ENCODE measurements at places on chromosomes 1 and 21. TPM values are rescaled to one million over a fixed set of nuclear protein-coding genes. Genes with fewer than 3 reads are reported as not detected.

The RNF2 gene
- 23.2 TPM for total RNA-seq

The NPR1 gene
- 0.29 TPM for total RNA-seq

The OR2AK2 gene
- not detected for total RNA-seq

The ERICH3 gene
- not detected for total RNA-seq

The HMGCS2 gene
- not detected for total RNA-seq

The LRRIQ3 gene
- 0.82 TPM for total RNA-seq

The ANXA9 gene
- not detected for total RNA-seq

The AADACL4 gene
- total RNA-seq: not detected

The APOBEC4 gene
- total RNA-seq: not detected

The ADIPOR1 gene
- 72.0 TPM for total RNA-seq

DNA sequence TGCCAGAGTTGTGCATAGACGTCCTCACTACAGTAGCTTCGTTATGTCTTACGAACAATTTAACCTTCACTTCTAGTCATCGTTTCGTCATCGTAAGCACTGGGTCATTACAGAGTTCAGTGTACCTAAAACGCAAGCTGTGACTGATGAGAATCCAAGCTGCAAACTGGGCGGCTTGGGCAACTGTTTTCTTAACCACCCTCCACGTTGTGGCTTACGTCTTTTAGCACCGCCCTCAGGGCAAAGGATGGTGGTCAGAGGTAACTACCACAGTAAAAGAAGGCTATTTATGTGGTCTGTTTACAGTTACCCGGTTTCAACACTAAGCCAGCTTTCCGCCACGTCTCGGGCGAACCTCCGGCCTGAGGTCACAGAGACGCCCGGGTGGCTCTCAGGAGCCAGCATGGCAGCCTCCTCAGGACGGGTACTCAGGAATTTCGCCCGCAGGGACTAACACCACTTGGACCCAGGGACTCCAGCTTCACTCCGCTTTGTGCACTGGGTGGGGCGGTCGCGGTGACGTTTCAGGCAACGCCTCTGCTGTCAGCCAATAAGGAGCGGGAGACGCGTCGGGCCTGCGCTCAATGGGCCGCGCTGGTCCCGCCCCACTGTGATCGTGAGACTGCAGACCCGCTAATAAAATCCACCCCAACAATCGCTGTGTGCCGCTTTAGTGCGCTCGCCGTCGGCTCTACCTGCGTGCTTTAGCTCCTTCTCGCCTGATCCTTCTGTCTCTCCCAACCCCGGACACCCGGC lies at the start of gene CTH:
Gene CTH (plus strand): TSS at position 665 of the 756 bp plus-strand sequence. CDS start 148 bp downstream, outside the sequence.
- DNase-seq: peak; percentile 94

DNA sequence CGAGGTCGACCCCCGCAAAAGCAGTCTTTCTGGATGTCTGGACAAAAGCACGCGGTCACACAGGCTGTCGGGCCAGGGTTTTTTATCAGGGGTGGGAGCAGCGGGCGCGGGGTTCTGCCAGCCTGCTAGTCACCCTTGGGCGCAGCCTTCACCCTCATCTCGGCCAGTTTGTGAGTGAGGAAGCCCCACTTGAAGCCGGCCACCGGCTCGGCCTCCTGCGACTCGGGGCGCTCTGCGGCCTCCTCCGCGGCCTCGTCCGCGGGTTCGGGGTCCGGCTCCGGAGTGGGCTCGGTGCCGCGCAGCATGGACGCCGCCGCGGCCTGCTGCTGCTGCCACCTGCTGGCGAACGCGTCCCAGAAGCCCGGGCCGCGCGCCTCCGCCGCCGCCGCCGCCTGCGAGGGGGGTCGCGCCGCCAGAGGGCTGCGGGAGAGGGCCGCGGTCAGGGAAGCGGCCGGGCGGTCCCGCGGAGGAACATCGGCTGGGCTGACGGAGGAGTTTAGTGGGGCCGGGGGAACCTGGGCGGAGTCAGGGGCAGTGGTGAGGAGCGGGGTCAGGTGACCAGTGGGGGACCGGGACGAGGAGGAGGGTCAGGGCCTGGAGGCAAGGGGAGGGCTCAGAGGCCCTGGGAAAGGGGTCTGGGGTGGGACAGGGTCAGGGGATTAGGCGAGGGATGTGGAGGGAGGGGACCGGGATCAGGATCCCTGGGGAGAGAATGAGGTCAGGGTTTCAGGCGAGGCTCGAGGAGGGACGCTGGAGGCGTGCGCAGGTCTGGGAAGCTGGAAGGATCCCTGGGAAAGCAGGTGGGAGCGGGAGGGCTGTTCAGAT lies 4.5 kb downstream of the C1orf232 start:
- DNase-seq: peak; percentile 59

- DNase-seq: no peak
Observed at GRCh38 chr1:165899461-165899941, 72.1 kb downstream of the UCK2 start.

DNA sequence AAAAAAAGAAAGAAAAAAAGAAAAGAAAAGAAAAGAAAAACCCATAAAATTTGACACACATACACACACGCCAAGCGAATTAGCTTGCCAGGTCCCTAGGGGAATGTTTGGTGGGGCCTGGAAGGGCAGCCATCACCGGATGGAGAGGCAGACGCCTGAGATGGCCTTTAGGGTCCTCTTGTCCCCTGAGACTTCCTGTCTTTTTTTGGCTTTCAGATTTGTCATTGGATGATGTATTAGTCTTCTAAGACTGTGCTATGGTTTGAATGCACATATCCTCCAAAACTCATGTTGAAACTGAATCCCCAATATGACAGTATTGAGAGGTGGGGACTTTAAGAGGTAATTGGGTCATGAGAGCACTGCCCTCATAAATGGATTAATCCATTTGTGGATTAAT lies 211.8 kb downstream of the TOMM20 start:
- no peak for DNase-seq

DNA sequence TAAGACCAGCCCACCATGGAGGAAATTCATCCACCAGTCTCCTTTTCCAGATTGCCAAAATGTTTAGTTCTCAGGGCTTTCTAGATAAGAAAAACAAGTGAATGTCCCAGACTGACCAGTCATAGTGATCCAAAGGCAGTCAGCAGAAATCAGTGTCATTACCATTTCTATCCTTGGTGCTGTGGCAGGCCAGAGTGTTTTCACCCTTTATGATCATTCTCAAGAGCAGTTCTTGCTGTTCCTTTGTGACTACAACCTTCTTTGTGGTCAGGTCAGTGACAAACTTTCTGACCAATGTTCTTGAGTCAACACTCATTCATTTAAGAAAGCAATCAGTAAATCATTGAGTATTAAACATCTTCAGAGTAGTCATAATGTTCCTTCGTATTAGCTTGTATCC lies 7.3 kb upstream of the DHCR24 start:
- DNase-seq: no peak

- DNase-seq: no peak
Observed at GRCh38 chr1:28796352-28797211, 15.4 kb upstream of the OPRD1 start.

DNA sequence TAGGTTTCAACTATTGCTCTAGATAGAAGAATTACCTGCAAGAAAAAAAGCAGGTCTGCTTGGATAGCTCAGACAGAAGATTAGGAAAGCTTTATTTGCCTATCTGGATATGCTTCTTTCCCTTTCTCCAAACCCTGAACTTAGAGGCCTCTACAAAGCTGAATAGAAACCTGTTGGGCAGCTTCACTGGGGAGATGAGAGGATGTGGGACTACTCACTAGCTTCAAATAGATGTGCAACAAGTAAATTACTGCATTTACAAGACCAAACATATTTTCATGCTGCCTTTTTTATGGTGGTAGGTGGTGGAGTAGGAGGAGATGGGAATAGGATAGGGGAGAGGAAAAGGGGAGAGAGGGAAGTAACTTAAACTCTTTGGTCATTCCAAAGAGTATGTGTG lies 6.4 kb downstream of the CLCA2 start:
- DNase-seq: no peak

GRCh38 chr1:162056043-162056442 lies 13.4 kb upstream of the NOS1AP start:
- DNase-seq: peak; percentile 51

DNA sequence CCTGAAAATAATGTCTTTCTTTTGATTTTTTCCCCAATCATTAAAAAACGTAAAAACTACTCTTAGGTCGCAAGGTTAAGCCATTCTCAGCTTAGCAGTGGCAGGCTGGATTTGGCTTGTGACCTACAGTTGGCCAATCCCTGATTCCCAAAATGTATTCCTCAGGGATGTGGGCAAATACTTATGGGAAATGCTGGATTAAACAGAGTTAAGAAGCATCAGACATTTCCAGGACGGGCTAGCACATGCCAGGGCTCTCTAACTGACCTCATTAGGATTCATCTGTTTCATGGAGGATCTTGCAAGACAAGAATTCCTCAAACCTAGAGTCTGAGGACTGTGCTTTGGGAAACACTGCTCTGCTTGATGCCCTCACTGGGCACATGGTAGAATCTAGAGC lies 982 bp upstream of the IL24 start:
- no peak for DNase-seq

GRCh38 chr1:115809847-115810246 lies 31.1 kb downstream of the NHLH2 start:
- DNase-seq: no peak

- DNase-seq: peak; percentile 26
Observed at GRCh38 chr21:42421018-42421793, 17.5 kb downstream of the UBASH3A start.

DNA sequence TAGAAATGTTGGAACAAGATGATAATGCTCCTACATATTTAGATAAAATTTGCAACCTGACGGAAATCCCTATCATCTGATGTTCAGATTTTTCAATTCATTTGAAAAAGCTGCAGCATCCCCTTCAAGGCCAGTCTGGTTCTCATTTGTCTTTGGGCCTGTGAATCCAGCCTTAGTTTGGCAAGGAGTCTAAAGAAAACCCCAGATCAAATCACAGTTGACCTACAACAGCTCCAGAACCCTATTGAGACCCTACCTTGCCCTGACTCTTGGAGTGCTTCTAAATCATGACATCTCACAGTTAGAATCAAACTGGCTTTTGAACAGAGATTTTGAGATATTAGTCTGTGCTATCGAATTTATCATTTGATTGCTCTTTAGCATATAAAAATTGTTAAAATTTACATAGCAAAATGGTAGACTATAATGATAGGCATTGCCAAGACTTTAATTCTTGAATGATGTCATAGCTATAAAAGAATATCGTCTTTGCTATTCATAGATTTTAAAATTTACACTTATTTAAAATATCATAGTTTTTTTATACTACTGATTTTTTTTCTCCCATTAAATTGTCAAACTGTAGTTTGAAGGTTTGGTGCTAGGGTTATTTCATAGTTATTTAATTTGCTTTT lies 2.2 kb downstream of the PPP2R5A start:
- no peak for DNase-seq

GRCh38 chr21:26275801-26276200 lies 105.2 kb upstream of the APP start:
- DNase-seq: no peak

DNA sequence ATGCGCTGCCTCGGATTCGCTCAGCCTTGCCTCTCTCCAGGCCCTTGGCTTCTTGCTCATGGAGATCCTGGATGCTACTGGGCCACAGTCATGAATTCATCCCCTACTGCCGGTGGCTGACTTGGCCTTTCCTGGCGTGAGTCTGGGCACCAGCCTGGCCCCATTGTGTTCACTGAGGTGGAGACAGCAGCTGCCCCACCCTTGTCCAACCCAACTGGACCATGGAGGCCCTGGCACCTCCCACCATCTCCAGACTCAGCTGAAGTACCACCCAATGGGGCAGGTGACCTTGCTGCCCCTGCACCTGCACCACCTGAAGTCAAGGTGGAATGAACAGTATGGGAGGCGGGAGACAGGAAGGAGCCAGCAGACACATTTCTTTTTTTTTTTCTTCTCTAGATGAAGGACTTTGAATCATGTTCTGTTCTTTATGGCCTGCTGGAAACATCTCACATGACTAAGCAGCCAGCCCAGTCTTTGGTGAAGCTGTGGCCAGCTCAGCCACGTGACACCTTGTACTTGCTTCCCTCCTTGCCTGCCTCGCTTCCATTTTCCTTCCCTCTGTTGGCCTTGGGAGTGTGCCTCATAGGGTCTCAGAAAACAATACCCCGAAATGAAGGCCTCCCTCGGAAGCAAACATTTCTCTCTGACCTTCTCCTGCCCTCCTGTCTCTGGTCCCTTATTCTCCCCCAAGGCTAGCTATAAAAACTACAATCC lies 3.8 kb upstream of the SLC30A2 start:
- DNase-seq: no peak

- DNase-seq: no peak
Observed at GRCh38 chr1:208121813-208122364, 122.3 kb downstream of the PLXNA2 start.

GRCh38 chr21:39003982-39004633 lies 179.1 kb downstream of the PSMG1 start:
- no peak for DNase-seq

GRCh38 chr1:97827887-97828286 lies 92.9 kb downstream of the DPYD start:
- DNase-seq: peak; percentile 4

- no peak for DNase-seq
Observed at GRCh38 chr1:241253471-241253870, 103.5 kb downstream of the RGS7 start.

DNA sequence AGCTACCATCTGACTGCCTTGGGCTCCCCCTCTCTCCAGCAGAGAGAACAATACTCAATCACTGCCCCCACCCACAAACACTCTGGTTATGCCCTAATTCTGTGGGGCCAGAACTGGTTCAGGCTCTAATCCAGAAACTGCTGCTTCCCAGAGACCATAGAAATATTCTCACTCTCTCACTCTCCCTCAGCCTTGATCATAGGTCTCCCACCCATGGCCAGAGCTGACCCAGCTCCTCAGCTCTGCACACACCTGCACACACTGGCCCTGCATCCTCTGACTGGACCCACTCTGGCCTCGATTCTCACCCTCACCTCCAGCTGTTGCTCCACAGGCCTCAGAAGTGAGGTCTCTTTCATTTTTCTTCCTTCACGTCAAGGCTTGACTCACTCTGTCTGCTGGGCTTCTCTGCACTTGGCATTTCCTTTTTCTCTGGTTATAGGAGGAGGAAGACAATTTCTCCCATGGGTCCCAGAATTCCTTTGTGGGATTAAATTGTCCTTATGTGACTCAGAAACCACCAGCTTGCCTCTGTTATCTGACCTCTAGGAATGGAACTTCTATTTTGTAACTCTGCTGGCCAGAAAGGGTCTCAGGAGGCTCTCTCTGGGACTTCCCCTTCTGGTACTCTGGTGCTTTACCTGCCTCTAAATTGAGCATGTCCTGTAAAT lies 15.6 kb upstream of the ZMYM6 start:
- DNase-seq: no peak

GRCh38 chr1:94658221-94658620 lies 116.7 kb upstream of the F3 start:
- no peak for DNase-seq
